KBM-7 (cell line): ENCODE measurements at places on chromosomes 2 and 18.

DNA sequence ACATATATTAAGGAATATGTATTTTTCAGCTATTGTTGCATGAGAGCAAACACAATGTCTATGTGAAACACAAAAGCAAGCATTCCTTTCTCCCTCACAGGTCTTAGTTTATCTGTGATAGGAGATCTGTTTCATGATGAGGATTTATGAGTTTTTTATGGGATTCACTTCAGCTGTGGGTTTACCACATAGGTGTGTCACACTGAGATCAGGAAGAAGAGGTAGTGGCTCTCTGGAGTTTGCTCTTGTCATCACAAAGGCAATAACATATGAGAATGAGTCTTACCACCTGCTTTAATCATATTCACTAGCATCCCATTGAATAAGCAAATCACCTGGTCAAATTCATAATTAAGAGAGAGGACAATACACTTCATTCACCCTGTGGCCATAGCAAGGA, 960.3 kb upstream of the SLC39A10 start:
- no peak for DNase-seq

GRCh38 chr18:61998957-61999356, 106.2 kb upstream of the RNF152 start:
- no peak for DNase-seq

DNA sequence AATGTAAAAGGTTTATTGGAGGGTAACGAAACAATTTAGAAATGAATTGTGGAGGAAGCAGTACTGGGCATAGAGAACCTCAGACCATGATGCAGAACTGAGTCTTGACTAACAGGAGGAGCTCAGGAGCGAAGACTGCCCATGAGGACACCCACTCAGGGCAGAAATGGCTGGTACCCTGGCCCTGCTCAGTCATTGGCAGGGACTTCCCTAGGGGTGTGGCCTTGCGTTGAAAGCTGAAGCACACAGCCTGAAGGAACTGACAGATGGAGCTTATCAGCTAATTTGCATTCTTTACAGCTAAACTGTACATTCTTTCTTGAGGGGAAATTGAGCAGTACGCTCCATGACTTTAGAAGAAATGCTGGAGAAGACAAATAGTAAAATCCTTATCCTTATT, 57.1 kb downstream of the PDK1 start:
- no peak for DNase-seq

GRCh38 chr2:236967499-236967783, 118.2 kb upstream of the COPS8 start:
- no peak for DNase-seq

DNA sequence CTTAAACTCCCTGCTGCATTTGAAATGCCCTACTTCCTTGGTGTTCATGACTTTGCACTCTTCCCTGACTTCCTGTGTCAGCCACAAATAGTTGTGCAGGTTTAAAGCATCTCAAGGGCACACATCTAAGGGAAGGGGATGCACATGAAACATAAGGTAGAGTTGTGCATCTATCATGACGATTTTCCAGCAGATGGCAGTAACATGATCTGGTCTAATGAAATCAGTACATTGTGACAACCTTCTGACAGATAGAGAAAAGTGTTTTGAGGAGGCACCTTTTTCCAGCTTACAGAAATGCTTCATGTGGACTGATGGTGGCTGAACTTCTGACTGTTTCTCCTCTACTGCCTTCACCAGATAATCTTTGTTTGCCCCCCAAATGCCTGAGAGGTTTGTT, 238.9 kb downstream of the XIRP2 start:
- peak; percentile 4 for DNase-seq

DNA sequence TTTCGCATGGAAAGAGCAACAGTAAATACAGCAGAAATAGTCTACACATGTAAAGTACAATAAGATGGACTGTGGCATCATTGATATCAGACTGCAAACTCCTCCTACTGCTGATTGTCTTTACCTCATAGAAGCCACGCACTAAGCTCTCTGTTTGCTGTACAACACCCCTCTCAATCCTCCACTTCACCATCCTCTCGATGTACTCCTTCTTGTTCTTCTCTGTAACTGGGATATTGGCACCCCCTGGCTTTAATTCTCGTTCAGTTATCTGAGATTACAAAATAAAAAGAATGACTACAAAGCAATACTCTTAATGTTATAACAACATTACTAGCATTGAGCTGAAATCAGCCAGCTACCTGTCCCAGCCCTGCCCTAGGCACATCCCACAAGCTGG, 49.3 kb upstream of the STK17B start:
- no peak for DNase-seq

DNA sequence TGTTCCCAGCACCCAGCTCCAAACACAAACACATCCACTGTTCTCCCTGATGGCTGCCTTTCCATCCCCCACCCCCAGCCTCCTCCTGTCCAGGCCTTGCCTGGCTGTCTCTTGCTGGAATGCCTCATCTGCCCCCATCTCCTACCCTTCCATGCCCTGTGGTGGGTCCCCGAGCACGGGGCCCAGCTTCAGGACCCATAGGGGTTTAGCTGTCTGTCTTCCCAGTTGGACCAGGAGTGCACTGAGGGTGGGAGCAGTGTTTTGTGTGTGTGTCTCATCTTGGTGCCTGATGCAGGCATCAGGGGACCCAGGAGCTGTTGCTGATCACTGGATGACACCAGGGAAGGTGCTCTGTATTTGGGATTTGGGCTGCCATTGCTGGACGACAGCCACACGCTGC, 34.5 kb downstream of the GLI2 start:
- DNase-seq: no peak

GRCh38 chr18:46035696-46036680, 36.1 kb downstream of the PSTPIP2 start:
- DNase-seq: no peak
